ENCODE measurements at places on chromosomes 7 and 10. TPM values are rescaled to one million over a fixed set of nuclear protein-coding genes. Genes with fewer than 3 reads are reported as not detected.

The ASB10 gene
- not detected for polyA plus RNA-seq

The GIMAP1 gene
- 5.5 TPM for polyA plus RNA-seq

The OR2A25 gene
- polyA plus RNA-seq, result not detected

The CCDC6 gene
- polyA plus RNA-seq, result 34.1 TPM

The SHH gene
- polyA plus RNA-seq, result not detected

DNA sequence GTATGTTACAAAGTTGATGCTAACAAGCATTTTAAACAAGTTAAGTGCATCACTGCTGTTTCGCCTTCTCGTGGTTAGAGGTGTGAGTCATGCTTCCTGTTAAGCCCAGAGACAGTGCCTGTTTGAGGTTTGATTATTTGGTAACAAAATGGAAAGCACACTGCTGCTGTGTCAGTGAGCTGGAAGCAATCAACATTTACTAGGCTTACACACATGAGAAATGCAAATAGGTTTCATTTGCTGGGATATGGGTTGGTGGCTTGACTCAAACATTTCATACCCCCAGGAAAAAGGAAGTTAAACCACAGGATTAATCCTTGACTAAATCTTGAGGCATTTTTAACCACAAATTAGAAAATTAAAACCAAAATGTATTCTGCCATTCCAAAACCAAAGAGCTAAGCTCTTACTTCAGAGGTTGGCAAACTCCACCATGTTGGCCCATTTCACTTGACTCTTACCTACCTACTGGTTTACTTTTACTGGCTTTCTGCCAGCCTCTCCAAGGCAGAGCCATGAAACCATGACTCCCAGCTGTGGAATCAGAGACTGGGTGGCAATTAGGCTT is 139.2 kb downstream of the ETV1 start:
- no peak for DNase-seq

- DNase-seq, result no peak
Measured at GRCh38 chr10:78338717-78339116, 305.1 kb downstream of the RPS24 start.

DNA sequence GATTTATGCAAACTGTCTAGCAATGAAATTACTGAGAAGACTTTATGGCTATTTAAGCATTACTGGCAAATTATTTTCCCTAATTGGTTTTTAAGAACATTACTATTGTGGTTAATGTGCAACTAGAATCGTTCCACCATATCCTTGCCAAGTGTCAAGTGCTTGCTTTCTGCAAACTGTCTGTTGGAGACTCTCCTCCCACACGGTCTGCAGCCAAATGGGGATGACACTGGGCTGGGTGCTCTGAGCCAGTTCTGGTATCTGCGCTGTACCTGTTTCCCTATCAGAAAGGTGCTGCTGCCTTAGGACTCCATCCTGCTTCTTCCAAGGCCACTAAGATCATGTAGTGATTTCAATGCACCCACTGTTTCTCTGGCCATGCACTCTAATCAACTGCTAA is 110.4 kb downstream of the RAMP3 start:
- DNase-seq, result no peak

DNA sequence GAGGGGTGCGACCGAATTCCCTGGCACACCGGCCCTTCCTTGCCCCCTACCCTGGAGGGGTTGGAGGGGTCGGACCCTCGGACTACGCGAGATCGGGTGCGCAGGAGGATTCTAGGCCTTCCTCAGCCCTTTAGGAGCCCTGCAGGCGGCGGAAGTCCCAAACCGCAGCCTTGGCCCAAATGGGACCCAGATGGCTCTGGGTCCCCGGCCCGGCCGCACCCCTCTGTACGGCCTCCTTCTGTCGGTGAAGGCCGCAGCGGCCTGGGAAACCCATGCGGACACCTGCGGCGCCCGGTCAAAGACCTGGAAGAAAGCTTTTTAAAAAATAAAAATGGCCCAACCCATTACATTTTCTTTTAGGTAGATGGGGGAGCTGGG is 2.4 kb upstream of the VAX1 start:
- no peak for DNase-seq

DNA sequence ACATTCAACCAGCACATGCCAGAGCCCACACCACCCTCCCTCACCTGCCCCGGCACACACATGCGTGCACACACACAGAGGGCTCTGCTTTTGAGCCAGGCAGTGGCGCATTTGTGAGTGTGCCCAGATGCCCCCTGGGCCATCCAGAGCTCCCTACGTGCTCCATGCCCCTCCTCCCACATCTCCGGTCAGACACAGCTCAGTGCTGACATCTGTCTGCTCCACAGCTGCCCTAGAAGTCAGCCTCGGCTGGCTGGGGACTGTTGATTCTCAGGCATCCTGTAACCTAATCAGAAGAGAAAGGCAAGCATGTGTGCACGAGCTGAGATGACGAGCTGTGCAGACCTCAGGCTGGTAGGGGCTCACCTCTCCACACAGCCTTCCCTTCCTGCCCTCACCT is 135.1 kb downstream of the ZMIZ1 start:
- no peak for DNase-seq

- peak; percentile 53 for DNase-seq
Measured at GRCh38 chr10:74753442-74754211, 72.8 kb upstream of the KAT6B start.

DNA sequence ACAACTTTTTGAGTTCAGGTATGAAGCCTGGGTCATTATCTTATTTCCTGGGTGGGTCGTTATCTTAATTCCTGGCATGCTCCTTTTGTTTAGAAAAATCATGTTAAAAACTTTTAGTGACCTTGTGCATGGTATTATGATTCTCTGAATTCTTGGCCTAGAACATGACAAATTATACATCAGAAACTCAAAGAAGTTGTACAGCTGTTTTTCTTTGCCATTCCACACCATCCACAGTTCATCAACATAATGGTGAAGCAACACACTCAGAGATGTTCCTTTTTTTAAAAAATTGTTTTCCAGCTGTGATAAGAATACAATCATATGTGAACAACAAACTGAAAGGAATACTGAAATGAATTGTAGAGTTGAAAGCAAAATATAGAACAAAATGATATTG is 149.2 kb upstream of the SEMA3D start:
- DNase-seq, result no peak

DNA sequence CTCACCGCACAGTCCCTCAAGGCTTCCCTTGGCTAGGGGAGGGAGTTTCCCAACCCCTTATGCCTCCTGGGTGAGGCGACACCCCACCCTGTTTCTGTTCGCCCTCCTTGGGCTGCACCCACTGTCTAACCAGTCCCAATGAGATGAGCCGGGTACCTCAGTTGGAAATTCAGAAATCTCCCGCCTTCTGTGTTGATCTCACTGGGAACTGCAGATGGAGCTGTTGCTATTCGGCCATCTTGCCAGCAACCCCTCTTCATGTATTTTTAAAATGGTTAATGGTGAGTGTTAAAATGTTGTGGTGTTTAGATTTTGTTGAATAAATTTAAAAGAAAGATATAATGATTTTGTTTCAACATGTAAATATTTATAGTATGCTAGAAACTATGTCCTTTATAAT is 22.0 kb downstream of the UMAD1 start:
- no peak for DNase-seq

- no peak for DNase-seq
Measured at GRCh38 chr10:71388171-71388570, 8.5 kb upstream of the CDH23 start.

DNA sequence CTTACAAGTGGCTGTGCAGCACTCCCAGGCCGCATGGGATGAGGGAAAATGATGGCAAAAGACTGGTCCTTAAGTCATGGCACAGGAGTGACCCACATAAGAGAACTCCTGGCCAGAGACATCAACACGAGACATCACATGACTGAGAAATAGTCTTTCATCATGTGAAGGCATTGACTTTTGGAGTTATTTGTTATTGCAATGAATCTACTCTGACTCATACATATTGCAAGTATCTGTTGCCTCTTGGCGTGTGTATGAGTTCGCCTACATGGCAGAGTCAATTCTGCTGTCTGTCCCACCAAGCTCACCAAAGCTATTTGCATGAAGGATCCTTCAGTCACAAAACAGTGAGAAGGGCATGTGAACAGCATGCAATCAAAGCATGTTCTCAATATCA is 59.7 kb upstream of the HABP2 start:
- DNase-seq, result no peak

DNA sequence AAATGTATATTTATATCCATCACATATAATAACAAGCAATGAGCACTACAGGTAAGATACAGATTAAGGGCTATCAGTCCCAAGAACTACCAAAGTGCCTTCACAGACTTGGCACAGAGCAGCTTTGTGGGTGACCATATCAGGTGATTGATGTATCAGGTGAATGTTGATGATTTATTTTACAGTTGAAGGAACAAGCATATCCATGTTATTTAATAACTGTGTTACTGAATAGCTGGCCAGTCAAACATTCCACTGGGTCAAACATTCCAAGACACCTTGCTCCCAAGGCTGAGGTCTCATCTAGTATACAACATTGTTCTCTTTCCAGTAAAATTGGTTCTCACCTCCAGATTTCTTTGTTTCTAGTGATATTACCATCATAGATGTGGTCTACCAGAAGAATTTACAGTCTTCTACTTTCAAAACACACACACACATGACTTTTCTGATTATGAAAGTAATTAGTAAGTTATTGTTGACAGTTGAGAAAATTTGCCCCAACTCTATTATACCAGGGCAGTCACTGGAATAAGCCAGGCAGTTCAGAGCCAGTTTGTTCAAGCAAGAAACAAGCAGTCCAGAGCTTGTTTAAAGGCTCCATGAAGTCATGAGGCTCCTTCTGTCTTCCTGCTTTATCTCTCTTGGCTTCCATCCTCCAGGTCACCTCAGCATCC is 68.2 kb downstream of the ELAPOR2 start:
- no peak for DNase-seq

DNA sequence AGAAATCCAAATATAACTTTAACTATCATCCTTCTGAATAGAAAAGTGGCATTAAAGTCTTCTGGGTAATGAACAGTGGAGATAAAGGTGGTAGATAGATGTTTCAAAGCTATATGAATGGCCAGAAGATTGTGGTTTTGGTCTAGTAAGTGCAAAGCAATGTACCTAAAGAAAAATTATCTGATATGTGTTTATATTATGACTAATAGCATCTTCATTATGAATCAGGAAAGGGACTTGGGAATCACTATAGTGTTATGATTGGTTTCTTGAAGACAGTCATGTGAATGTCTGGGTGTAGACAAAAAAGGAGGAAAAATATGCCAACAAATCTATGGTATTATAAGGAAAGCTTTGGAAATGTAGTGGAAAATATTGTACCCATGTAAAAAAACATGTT is 3.0 kb downstream of the ZNF518A start:
- no peak for DNase-seq
